Fibroblast of skin of right quadriceps (primary cell): ENCODE measurements at places on chromosomes 2 and 18.

DNA sequence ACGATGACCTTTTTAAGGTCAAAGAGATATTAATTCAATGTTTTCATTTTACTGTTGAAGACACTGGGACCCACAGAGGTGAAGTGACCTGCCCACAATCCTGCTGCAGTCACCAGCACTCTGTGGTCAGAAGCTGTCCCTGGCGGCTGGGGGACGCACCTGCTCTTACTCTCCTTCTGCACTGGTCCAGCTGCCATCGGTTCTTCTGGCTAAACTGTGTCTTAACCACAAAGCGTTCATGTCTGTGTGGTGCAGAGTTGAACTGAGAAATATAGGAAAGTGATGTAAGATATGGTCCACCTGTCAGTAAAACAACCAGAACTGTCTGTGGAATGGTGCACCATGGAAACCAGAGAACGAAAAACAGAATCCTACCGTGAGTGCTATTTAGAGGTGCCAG is 44.9 kb upstream of the SMIM21 start:
- no peak for DNase-seq

- peak; percentile 55 for DNase-seq
Observed at GRCh38 chr2:27370816-27371620, 602 bp downstream of the SNX17 start.

DNA sequence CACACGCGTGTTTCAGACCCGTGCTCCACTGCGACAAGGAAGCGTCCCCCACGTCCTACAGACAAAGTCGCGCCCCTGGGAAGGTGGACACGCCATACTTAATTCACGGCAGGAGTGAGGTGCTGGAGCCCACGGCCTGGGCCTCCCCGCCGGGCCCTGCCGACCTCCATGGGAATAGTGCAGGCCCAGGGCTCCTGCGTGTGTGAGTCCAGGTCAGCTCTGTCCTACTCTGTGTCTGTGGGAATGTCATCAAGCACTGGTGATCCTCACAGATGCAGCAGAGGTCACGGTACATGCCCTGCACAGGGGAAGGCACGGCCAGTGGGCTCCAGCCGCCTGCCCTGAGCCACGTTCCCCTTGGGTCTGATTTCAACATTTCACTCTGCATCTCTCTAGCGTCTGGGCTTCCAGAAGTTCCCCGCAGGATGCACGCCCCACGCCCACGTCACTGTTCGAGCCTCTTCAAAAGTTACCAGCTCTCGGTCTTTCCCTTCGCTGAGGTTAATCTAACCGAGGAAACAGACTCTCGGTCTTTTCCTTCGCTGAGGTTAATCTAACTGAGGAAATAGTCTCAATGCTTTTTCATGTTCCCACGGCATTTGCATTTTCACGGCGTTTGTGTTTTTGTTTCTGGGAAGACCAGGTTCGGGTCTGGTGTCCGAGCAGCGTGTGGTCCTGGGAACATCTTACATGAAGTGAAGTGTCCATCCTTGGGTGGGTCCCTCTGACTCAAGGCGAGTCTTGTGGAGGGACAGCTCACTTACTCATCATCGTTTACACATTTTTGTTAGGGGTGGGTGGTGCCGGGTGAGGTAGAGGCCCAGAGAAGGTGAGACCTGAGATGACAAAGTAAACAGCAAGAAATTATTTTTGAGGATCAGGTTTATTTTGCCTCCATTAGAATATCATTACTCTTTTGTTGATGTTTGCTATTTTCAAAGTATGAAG is 157.3 kb upstream of the ALKAL2 start:
- no peak for DNase-seq

- peak; percentile 37 for DNase-seq
Observed at GRCh38 chr2:208306291-208306690, 40.2 kb downstream of the PIKFYVE start.

DNA sequence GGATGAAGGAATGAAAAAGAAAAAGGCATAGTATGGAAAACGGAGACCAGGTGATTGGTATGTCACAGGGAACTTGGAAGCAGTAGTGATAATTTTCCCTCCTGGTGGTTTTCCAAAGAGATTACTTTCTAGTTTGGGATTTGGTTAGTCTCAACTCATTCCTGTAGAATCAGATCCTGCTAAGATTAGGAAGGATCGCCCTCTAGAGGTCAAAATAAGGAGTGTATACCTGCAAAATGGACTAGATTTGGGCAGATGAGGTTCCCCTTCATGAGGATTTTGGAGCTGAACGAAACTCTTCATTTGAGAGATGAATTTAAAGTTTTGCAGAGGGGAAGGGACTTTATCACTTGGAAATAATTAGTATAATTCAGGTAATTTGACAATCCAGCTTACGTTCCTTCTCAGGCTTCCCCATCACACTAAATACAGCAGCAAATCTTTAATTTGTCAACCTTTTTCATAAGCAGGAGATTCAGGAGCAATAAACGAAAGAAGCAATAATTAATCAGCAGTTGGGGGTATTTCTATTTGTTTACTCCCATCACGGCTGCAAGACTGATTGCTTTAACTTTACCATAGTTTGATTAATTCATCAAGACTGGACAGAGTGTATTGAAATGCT is 65.2 kb downstream of the CCDC195 start:
- peak; percentile 46 for DNase-seq

GRCh38 chr2:238133499-238134392 is 4.7 kb upstream of the KLHL30 start:
- DNase-seq = no peak

GRCh38 chr18:54255141-54255540 is 14.2 kb upstream of the POLI start:
- DNase-seq = no peak

DNA sequence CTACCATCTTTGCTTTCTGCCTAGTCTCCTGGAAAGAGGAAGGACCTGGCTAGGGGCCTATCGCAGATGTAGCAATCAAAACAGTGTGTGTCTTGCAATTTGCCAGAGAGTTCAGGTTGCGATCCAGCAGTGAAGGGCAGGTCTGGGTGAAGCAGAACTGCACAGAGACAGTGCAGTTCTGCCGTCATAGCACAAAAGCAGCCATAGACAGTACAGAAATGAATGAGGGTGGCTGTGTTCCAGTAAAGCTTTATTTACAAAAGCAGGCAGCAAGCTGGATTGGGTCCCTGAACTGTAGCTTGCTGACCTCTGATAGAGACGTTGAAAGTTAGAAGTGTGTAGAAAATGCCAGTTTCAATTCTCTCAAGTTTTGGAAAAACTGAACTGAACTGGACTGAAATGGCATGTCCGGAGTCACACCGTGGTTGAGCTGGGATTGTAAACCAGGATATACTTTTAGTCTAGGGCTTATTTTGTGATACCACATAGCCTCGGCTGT is 186.8 kb downstream of the LTBP1 start:
- no peak for DNase-seq

GRCh38 chr18:73987247-73987980 is 160.2 kb downstream of the FBXO15 start:
- peak; percentile 42 for DNase-seq

DNA sequence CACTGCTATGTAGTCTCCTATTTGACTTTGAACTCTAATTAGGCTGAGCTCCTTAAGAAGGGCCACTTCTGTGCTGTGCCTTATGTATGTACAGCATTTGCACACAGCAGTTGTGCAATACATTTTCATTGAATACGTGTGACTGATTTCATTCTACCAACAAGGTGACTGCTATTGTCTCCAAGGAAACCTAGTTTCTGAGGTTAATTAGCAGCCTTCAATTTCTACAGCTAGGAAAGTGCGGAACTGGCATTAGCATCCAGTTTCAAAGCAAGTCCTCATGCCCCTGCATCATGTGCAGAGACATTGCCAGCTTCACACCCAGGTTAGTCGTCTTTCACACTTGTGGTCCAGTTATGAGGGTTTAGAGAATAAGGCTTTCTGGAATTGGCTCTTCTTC is 58.6 kb downstream of the NCK2 start:
- DNase-seq = no peak

DNA sequence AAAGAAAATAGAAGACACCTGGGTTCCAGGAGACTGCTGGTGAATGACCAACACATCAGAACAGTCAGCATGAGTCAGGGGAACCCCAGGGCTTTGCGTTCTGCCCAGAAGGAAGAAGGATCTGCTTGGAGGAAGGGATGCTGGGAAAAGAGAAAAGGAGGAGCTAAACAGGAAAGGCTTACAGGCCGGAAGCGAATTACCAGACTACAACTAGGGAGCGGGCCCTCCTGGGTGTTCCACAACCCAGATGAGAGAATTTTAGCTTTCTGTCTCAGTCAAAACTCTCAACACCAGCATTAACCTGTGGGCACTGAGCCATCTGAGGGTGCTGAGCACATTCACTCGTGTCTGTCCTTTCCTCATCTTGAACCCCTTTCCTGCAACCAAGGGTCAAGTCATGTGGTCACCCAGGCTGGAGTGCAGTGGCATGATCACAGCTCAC is 19.2 kb downstream of the CDC42EP3 start:
- DNase-seq = peak; percentile 91

- DNase-seq = no peak
Observed at GRCh38 chr2:54981385-54981784, 68.9 kb downstream of the RTN4 start.

DNA sequence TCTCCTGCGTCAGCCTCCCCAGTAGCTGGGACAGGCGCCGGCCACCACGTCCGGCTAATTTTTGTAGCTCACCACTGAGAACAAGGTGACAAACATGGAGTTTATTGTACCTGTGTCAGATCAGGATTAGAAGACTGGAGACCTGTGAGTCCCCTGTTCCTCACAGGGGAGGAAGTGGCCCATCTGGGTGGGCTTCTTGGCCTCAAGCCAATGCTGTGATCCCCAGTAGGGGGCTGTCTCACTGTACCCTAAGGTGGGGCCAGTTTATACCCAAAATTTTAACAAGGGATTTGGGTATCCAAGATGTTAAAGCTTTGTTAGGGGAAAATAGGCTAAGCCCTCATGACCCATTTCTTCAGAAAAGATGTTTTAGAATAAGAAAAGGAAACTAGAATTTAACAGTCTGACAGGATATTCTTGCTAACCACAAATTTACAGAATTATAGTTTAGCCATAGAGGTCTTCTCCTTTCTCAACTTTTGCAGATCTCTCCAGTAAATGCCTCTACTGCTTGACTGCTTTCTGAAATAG is 16.3 kb downstream of the PCBP1 start:
- no peak for DNase-seq

- peak; percentile 72 for DNase-seq
Observed at GRCh38 chr2:230864605-230865306, at the start of gene ITM2C. Gene ITM2C, plus strand, starts transcription at chr2:230864942. Its CDS starts 84 bp downstream, at chr2:230865026.

DNA sequence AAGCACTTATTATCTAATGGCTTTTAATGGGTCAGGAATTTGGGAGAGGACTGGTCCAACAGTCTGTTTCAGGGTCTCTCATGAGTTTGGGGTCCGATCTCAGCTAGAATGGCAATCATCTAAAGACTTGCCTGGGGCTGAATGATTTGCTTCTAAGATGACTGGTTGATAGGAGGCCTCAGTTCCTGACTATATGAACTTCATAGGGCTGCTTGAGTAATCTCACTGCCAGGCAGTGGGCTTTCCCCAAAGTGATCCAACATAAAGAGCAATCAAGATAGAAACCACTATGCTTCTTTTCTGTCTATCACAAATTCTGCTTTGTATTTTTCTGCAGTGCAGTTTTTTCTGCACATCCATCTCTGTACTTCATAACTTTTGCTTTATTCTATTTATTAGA is 793.5 kb upstream of the CHAC2 start:
- no peak for DNase-seq

GRCh38 chr2:25338401-25338800 is 3.3 kb downstream of the DNMT3A start:
- DNase-seq = no peak

DNA sequence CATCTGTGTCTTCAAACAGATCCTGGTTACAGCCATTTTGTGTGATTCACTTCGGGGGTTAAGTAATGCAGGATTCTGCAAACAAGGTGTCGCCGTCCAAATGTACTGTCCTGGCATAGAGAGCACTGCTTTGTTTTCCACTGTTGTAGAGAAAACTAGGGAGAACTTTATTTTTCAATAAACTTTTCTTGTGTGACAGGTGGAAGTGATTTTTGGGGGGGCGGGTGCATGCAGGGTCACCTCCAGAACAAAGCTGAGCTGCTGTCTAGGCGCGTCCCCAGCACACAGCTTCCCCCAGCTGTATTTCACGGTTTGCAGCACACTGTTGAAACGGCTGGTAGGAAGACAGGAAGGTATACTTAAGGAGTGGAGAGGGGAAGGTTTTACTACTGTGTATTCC is 200.6 kb downstream of the MGAT5 start:
- DNase-seq = no peak

GRCh38 chr2:870426-870825 is 80.2 kb upstream of the SNTG2 start:
- DNase-seq = no peak

DNA sequence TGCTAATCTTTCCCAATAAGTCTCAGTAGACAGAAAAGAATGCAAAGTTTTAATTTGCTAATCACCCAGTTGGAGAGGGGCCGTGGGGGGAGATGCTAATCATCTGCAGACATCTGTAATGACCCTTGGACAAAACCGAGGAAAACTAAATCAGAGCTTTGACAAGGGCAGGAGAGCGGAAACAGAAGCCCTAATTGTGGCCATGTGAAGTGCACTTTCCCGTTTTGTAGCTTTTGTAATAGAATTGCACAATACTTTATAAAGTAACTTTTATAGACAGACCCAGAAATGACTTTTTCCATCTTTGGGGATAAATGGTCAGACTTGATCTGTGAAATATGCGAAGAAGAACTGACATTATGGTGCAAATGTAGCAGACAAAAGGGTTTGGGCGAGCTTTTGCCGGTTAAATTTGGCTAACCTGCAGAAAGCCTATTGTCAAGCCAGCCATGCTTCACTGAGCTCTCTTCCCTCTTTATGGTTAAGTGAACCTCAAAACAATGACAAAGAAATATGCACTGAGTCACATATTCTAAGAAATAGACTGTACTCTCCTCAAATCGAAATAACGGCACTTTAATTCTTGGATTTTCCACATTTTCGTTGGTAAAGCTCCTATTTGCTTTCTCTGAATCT is 980.1 kb upstream of the POU3F3 start:
- DNase-seq = no peak

DNA sequence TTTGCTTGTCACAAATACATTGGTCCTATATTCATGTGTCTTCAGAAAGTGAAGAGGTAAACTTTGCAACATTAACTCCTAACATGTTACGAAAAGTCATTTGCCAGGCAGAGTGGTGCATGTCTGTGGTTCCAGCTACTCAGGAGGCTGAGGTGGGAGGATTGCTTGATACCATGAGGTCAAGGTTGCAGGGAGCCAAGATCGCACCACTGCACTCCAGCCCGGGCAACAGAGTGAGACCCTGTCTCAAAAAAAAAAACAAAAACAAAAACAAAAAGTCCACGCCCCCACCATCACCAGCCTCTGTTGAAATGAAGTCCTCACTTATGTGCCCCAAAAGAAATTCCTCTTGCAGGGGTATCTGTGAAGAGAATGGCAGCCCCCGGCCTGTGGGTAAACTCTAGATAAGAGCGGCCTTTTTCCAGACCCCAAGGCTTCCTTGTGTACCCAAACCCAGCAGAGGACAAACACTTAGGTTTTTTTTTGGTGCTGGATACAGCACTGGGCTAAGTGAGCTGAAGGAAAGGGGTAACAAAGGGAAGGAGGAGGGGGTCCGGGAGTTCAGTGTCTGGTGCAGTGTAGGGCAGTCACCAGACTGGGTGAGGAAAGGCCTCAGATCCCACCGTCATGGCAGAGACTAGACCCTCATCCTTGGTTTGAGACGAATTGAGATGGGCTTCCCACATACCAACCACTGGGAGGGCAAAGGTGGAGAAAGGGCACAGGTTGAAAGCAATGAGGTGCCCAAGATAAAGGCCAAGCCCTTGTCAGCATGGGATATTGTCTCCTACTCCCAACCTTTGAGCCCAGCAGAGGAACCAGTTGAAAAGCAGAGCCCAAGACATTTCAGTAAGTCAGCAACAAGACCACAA is 19.2 kb downstream of the HSPD1 start:
- no peak for DNase-seq
